ENCODE measurements at places on chromosomes 3 and 15.
A peak's percentile ranks its signal among the peaks of the same experiment; 100 is the strongest.

DNA sequence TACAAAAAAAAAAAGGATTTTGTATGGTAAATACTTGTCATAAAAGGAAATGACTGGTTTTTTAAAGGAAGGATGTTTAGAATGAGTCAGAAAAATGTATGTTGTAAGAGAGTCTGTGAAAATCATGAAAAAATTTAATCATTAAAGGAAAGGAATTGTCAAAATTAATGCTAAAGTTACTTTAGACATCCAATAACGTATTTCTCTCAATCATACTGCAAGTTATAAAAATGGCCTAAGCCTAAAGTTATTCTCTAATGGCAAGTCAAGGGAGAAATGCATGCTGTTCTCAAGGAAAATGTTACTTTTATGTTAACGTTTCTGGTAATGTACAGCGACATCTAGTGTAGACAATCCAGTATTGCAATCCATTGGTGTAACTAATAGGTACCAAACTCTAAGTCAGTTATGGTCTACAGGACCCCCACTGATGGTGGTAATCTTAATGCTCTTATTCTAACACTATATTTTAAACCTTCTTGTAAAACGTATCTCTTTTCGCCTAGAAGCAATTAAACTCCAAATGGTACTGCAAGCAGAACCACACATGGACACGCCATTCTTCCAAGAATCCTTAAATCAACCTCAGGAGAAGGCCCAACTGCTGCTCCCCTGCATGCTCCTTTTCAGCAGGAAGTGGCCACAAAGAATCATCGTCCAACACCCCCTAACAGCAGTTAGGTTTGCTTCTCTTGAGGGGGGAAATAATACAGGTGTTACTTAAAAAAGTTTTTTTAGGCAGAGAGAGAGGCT lies 35.2 kb downstream of the NCEH1 start:
- DNase-seq, result no peak

DNA sequence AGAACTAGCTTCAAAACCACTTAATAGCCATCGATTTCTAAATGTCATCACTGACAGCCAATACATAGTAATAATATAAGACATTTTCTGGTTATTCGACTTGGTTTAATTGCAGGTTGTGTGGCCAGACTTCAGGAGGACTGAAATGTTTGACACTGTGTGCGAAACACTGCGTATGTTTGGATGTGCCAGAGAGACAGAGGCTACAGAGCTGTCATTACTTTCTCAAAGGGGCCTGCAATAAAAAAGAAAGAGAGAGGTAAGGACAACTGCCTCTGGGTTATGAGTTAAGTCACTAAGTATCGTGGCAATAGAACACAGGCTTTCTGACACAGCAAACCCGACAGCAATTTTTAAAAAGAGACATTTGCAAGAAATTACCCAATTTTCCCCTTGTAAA lies 882 bp downstream of the LMOD3 start:
- DNase-seq, result no peak

- no peak for DNase-seq
Measured at GRCh38 chr15:70963199-70963598, 70.6 kb downstream of the LRRC49 start.

DNA sequence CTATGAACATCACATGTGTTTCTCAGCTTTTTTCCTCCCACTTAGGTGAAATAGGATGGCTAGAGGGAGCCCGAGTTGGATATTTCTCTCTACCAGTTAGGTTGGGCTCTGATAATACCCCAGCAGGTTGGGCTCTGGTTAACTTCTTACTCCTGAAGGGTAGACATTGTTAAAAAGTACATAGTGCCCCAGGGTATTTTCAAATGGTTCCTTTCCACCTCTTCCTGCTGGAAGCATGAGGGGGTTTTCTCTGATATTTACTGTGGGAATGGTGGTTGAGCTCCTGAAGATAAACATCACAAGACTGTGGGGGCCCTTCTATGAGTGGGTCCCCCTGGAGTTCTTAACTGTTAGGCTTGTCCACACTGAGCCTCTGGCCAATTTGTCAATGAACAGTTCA lies 36.1 kb upstream of the SPESP1 start:
- no peak for DNase-seq

DNA sequence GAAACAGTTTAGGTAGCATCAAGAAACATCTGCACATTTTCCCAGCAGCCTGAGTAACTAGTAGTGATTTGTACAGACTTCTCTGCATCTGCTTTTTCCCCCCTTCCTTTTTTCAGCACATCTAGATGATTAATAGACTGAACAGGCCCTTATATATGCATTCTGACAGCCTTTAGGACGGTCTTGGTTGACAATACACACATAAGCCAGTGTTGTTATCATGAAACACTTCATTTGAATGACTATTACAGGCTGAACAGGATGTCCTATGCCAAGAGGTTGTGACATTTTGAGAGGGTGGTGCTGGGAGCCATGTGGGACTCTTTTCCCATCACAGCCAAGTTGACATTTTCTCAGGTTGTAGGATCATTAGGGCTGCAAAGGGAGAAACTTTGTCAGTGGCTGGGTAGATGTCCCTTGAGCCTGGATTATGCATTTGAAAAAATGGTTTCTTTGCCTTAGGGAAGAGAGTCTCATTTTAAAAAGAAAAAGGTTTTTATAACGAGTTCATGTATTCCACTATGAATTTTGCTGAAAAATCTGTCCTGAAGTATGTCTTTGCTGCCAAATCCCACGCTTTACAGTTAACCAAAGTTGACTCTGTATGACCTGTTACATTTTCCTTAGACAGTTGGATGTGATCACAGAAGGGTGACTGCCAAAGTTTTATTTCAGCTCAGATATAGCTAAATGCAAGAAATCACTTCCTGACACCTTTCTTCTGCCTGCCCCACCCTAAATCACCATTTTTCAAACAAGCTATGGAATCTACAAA lies 73.7 kb downstream of the FILIP1L start:
- no peak for DNase-seq

DNA sequence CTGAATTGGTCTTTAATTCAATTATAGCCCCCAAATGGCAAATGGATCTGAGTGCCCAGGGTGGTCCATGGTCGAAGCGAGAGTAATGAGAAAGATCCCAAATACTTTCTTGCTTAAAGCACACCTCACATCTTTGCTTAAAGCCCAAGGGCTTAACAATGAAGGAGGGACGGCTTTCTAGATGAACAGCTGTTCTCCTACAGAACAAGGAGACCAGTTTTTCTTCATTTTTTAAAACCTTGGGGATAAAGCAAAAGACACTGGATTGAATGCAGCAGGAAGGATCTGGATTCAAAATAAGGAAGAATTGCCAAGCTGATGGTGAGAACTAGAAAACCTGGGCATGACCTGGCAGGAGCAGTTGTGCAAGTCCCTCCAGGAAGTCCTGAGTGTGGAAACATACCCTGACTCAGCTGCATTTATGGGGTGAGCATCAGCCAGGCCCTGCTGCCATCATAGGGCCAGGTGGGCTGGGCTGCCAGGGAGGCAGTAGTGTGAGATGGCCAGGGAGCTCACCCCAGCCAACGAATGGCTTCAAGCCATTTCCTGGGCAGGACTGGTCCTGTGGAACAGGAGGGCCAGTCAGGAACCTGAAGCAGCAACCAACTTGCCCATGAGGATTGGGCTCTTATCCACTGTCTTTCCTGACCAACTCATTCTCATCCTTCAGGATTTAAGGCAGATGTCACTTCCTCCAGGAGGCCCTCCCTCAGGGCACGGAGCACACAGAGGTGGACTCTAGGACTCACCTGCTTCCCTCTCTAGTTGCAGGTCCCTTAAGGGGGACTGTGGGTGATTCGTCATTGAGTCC lies 18.4 kb upstream of the RHCG start:
- no peak for DNase-seq

DNA sequence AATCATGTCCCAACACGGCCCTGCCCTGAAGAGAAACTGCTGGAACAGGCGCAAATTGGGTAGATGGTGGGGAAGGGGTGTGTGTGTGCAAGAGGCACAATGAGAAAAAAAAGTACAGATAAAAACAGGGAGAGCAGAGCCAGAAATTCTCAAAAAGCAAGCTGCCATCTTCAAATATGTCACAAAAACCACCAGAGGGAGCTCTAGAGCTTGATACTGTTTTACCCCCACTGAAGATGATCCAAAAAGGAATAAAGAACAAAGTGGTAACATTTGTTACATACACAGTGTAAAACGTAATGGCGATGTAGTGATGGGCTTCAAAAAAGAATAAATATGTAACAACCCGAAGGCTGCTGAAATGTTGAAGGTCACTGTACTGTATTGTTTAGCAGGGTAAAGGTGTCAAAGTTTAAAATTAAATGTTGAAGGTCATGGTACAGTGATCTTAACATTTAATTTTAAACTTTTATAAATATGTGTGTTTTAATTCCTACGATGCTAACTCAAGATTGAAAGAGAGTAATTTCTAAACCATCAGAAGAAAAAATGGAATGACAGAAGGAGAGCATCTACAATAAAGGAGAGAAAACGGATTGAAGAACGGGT lies 6.0 kb downstream of the SNRPA1 start:
- DNase-seq, result peak; percentile 21

- no peak for DNase-seq
Measured at GRCh38 chr3:139953131-139953910, 18.3 kb downstream of the CLSTN2 start.

GRCh38 chr3:3705090-3705775 lies 94.0 kb upstream of the LRRN1 start:
- DNase-seq, result no peak

GRCh38 chr3:38618343-38618742 lies 31.1 kb downstream of the SCN5A start:
- no peak for DNase-seq

- no peak for DNase-seq
Measured at GRCh38 chr3:143326983-143327778, 207.6 kb downstream of the CHST2 start.

DNA sequence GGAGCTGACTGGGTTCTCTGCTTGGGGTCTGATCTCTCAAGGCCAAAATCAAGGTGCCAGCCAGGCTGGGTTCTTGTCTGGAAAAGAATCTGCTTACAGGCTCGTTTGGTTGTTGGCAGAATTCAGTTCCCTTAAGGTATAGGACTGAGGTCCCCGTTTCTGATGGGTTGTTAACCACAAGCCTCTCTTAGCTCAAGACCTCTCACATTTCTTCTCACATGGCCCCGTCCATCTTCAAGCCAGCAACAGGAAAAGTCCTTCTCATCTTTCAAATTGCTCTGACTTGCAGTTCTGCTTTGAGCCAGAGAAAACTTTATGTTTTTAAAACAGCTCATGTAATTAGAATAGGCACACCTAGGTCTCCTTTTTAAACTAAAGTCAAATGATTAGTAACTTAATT lies 20.4 kb downstream of the UACA start:
- DNase-seq, result no peak

- DNase-seq, result no peak
Measured at GRCh38 chr3:81765400-81765799, 4.0 kb upstream of the GBE1 start.

- no peak for DNase-seq
Measured at GRCh38 chr3:66998904-66999235, 763 bp downstream of the KBTBD8 start.

- DNase-seq, result no peak
Measured at GRCh38 chr3:157830556-157831236, 275.5 kb downstream of the SHOX2 start.

DNA sequence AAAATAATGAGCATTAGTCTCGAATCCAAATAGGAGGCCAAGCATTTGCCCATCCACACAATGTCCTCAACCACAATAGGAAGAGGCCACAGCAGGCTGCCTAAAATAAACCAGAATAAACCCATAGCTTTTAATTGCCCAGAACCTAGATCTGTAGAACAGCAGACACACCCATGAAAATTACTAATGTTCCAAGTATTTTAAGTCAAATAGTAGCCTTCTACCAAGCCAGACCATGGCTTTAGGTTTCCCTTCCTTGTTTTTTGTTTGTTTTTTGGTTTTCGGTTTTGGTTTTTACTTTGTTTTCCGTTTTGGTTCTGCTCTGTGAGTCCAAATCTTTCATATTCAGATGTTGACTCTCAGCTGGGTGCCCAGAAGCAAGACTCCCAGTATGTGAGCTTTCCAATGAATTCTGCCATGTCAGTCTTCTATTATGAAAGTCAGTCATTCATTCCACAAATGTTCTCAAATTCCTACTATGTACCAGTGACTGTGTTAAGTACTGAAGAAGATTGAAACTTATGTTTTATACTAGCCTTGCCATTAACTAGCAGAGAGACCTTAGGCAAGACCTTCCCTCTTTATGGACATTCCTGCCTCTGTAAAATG lies 57.8 kb upstream of the BOC start:
- no peak for DNase-seq
